K562 (cell line): ENCODE measurements at places on chromosomes 16 and 17.
A peak's percentile ranks its signal among the peaks of the same experiment; 100 is the strongest.

DNA sequence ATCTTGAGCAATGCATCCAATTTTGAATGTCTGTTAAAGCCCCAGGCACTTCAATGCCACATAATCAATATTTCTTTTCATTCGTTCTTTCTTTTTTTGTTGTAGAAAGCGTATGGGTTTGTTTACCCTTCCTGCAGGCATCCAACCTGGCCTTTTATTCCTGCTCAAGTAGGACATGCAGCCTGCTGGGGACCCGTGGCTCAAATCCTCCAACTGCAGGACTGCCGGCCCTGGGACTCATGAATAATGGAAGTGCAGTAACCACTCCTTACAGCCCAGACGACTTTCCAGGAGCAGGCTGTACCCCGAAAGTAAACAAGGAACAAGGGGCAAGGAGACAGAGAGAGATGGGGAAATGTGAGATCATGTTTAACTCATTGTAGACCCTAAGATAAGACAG, 126.4 kb downstream of the SALL1 start:
- no peak for DNase-seq

- DNase-seq, result no peak
Measured at GRCh38 chr17:44466339-44466738, 36.9 kb downstream of the GPATCH8 start.

- DNase-seq, result peak; percentile 17
Measured at GRCh38 chr17:35088356-35088880, 24.9 kb upstream of the RFFL start.

GRCh38 chr17:8105957-8106398, 12.3 kb downstream of the ALOXE3 start:
- DNase-seq, result peak; percentile 30

- no peak for DNase-seq
Measured at GRCh38 chr16:2953706-2954627, 10.1 kb upstream of the KREMEN2 start.

GRCh38 chr17:13646411-13646810, 44.7 kb upstream of the HS3ST3A1 start:
- no peak for DNase-seq

DNA sequence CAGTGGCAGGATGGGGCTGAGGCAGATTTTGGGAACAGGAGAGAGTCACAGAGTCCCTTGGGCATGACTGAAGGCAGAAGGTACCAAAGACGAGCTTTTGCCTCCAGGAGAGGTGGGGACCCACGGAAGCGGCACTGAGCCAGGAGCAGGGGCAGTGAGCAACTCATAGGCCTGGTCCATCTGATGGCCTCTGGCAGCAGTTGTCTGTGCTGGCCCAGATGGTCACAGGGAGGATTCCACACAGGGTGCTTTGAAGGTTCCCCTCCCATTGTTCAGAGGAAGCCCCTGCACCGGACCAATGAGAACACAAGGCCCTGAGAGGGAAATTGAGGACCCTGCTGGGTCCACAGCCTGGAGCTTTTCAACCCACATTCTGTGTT, 360.3 kb upstream of the TNRC6C start:
- DNase-seq, result no peak
